Left cardiac atrium (tissue), 4 donors: ENCODE measurements at places on chromosomes 2 and 18. TPM values are rescaled to one million over a fixed set of nuclear protein-coding genes. Genes with fewer than 3 reads are reported as not detected.

Gene IRS1
- total RNA-seq = 13.7 TPM

Gene SOWAHC
- total RNA-seq = 3.2 TPM

Gene KCNE4
- 5.1 TPM for total RNA-seq

Gene DPP10
- total RNA-seq = 0.50 TPM

Gene BMP10
- 0.27 TPM for total RNA-seq

Gene CYTIP
- total RNA-seq = 5.1 TPM

Gene FKBP1B
- 5.3 TPM for total RNA-seq

Gene PPP4R3B
- 30.6 TPM for total RNA-seq

Gene FAM161A
- total RNA-seq = 0.74 TPM
